ENCODE measurements at places on chromosomes 4 and X. TPM values are rescaled to one million over a fixed set of nuclear protein-coding genes. Genes with fewer than 3 reads are reported as not detected.
A peak's percentile ranks its signal among the peaks of the same experiment; 100 is the strongest.

Gene PABPC1L2A
- total RNA-seq: not detected

DNA sequence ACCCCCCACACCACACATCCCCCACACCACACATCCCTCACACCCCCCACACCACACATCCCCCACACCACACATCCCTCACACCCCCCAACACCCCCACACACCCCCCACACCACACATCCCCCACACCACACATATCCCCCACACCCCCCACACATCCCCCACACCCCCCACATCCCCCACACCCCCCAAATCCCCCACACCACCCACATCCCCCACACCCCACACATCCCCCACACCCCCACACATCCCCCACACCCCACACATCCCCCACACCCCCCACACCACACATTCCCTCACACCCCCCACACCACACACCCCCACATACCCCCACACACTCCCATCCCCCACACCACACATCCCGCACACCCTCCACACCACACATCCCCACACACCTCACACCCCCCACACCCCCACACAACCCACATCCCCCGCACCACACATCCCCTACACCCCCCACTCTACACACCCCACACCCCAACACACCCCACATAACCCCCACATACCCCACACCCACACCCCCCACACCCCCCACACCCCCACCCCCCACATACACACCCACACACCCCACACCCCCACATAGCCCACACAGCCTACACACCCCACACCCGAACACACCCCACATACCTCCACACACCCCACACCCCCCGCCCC lies 172.9 kb downstream of the DCLK2 start:
- no peaks in the 10 kb centered on the region for H3K27me3 ChIP-seq
- no peak overlapping the region for H3K4me3 ChIP-seq
- no peaks in the 10 kb centered on the region for H3K36me3 ChIP-seq
- DNase-seq: no peak
- H3K4me1 ChIP-seq: peaks cover 5% of the 10 kb centered on the region

DNA sequence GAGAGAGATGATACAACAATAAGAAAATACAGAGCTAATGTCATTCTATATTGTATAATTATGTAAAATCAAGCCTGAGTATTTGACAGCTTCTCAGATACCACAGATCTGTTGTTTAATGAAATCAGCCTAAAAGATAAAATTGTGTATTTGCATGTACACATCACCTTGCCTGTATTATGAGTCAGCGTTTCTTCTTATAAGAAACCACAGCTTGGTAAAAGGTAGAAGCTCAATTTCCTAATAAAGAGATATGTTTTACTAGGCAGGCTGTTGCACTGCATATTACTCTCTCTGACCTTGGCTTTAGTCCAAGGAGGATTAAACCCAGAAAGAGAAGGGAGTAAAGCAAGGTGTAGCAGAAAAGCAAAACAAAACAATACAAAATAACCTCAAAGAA lies 121.3 kb downstream of the PPARGC1A start:
- H3K4me3 ChIP-seq: no peak overlapping the region
- H3K4me1 ChIP-seq: peaks cover 22% of the 10 kb centered on the region
- no peaks in the 10 kb centered on the region for H3K27me3 ChIP-seq
- H3K36me3 ChIP-seq: no peaks in the 10 kb centered on the region
- H3K27ac ChIP-seq: no peak overlapping the region
- peak; percentile 59 for DNase-seq

- H3K27ac ChIP-seq: no peak overlapping the region
- no peak for DNase-seq
- peaks cover 26% of the 10 kb centered on the region for H3K36me3 ChIP-seq
- H3K27me3 ChIP-seq: no peaks in the 10 kb centered on the region
- H3K4me1 ChIP-seq: no peaks in the 10 kb centered on the region
- no peak overlapping the region for H3K4me3 ChIP-seq
These were observed 25.7 kb downstream of the SLC9B2 start for GRCh38 chr4:103050736-103051436.

DNA sequence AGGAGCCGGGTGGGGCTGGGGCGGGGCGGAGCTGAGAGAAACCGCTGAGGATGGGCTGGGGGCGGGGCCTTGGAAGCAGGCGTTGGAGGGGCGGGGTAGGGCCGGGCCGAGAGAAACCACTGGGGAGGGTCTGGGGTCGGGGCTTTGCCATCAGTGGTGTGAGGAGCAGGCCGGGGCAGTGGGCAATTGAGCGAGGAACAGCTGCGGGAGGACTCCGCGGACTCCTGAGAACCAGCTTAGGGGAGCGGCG lies 1.3 kb upstream of the EOLA2 start:
- peaks cover 19% of the 10 kb centered on the region for H3K27me3 ChIP-seq
- peak overlapping the region; percentile 100 for H3K27ac ChIP-seq
- peak overlapping the region; percentile 84 for H3K4me3 ChIP-seq
- no peaks in the 10 kb centered on the region for H3K36me3 ChIP-seq

DNA sequence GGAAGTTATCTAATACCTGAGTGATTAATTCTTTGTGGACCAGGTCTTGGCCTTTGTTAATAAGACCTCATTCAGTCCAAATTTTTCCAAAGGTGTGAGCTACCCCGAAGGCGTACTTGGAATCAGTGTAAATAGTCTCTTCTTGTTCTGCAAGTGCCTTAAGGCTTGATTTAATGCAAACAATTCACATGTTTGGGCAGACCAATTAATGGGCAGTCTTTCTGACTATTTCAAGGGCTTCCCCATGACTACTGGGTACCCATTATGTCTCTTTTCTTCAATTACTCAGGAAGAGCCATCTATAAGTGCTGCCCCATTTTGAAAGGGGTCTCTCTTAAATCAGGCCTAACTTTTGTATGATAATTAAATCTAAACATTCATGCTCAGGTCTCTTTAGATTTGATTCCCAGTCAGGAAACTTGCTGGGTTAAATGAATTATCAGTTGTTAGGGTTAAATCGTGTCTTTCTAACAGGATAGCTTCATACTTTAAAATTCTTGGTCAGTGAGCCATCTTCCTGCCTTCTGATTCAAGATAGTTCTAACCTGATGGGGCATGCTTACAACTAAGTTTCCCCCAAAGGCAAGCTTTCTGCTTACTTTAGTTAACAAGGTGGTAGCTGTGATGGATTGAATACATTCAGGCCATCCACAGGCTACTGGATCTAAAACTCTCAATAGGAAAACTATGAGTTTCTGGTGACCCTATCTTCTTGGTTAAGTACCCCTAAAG lies 179.6 kb downstream of the CCNG2 start:
- no peaks in the 10 kb centered on the region for H3K4me1 ChIP-seq
- H3K36me3 ChIP-seq: peaks cover 6% of the 10 kb centered on the region
- H3K27ac ChIP-seq: no peak overlapping the region
- DNase-seq: no peak
- H3K4me3 ChIP-seq: no peak overlapping the region

DNA sequence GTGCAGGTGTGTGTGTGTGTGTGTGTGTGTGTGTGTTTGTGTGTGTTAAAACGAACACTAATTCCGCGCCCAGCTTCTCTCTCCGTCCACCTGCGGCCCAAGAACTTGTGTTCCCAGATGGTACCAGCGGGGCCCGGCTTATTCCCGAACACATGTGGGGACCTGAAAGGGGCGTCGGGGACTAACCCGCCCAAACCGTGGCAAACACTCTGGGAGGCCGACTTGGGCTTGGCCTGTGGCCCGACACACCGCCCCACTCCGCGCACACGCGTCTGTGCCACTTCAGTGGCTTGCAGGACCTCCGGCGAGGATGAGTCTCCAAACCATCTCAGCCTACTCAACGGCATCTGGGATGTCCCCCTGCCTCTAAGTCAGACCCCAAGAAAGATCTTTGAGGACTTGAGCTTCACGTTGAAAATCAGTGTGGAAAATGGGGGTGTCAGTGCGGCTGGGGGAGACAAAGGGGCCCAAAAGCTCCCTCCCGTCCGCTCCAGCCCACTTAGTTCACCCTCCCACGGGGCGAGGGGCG lies 790 bp upstream of the HHIP start:
- peaks cover 14% of the 10 kb centered on the region for H3K27me3 ChIP-seq
- no peak overlapping the region for H3K27ac ChIP-seq
- no peaks in the 10 kb centered on the region for H3K36me3 ChIP-seq
- DNase-seq: no peak

DNA sequence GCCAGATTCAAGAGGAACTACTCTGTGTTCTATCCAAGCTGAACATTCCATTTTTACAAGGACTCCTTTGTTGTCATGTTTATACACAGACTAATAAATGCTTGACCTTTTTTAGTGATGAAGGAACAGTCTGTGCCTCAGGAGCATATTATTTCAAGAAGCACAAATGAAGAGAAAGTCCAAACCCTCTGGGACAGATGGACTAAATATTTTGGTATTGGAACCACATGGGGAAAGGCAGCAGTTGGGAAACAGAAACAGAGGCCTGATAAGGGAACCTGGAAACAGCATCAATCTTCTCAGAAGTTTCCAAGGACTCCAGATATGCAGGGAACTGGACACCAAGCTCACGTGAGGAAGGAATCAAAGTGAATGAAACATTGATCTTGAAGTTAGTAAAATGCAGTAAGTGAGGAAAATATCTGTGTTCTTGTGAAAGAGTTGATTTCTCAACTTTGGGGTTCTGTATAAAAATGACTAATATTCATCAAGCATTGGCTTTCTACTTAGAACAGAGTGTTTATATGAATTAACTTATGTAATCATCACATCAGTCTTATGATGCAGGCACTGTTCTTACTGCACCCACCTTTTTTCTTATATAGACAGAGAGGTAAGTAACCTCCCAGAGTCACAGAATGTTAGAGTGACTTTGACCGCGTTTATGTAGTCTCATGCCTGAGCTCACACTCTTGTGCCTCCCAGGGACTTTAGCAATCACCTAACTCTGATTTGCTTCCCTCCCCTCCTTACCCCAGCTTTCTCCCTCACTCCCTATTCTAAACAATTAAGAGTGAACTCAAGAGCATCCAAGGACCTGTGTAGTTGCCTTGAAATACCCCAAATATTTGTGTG lies 148.9 kb upstream of the JADE1 start:
- peak; percentile 55 for DNase-seq
- H3K27ac ChIP-seq: peak overlapping the region; percentile 43
- H3K36me3 ChIP-seq: no peaks in the 10 kb centered on the region
- no peaks in the 10 kb centered on the region for H3K27me3 ChIP-seq
- H3K4me3 ChIP-seq: no peak overlapping the region
- peaks cover 13% of the 10 kb centered on the region for H3K4me1 ChIP-seq

GRCh38 chr4:37338972-37339371 lies 94.4 kb downstream of the NWD2 start:
- H3K27me3 ChIP-seq: no peaks in the 10 kb centered on the region
- no peak for DNase-seq
- peaks cover 6% of the 10 kb centered on the region for H3K4me1 ChIP-seq
